Stromal cell of bone marrow (primary cell): ENCODE measurements at places on chromosomes 3 and 15.

DNA sequence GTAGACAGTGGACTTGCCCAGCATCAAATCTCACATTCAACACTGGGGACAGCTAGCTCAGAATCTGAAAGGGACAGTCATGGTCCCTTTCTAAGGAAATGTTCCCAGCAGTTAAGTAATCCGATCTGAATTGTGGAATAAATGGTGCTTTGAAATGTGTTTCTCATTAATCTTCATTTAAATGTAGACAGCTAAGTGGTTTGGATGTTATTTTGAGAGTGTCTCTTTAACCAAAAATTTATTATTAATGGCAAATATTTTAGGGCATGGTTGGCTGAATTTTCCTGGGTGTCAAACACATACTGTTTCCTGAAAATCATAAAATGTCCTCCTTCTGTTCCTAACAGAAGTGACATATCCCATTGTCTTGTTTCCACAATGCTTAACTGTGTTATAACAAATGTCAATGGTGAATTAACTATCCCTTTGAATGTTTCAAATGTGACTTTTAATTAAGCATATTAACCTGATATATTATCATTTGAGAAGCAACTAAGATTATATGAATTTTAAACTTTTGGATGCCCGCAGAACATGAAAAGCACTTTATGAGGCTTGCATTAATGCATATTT, 210.8 kb downstream of the CHST2 start:
- DNase-seq = no peak

GRCh38 chr15:37929238-37929637, 5.2 kb upstream of the TMCO5A start:
- DNase-seq = no peak

- DNase-seq = no peak
These were observed 85.7 kb downstream of the ARIH1 start for GRCh38 chr15:72559781-72560180.

GRCh38 chr15:90585863-90586262, 56.1 kb downstream of the CRTC3 start:
- no peak for DNase-seq

- DNase-seq = no peak
These were observed 95.3 kb upstream of the OXTR start for GRCh38 chr3:8864402-8865350.

DNA sequence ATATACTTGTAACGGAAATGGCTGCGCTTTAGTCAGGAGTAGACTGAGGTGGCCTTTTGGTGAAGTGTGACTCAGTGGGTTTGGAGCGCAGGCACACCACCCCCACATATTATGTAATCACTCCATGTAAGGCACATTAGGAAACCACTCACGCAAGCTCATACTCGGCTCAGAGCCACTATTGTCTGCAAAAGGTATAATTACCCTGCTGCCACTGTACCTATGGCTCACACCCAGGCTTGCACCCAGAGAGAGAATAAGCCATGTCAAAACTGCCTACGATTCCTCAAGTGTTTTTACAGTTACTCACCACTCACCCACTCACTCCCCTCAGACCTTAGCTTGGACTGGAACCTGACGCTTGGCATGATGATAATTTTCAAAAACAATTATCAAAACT, 611.9 kb upstream of the CCDC54 start:
- peak; percentile 67 for DNase-seq

DNA sequence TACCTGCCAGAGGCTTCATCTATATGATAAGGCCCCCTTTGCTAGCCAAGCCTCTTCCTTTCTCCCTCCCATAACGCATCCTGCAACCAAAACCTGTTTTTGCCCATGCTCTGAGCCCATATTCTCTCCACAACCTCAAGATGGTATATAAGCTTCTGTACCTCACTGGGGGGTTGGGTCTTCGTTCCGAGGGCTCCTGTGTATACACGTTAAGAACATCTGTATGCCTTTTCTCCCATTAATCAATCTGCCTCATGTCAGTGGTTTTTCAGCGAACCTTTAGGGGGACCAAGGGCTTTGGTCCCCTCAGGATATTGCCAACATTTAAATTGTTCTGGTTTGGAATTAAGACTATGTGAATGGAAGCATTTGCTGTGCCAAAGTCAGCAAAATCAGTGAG, 168.0 kb downstream of the PEX5L start:
- DNase-seq = no peak

- no peak for DNase-seq
These were observed at the start of gene GJD2 for GRCh38 chr15:34754674-34755418. GJD2 (minus strand) TSS chr15:34754998; CDS start chr15:34754488, 510 bp downstream.

- DNase-seq = no peak
These were observed 26.2 kb downstream of the RBP2 start for GRCh38 chr3:139450159-139450558.

- DNase-seq = no peak
These were observed 6.9 kb downstream of the AADACL2 start for GRCh38 chr3:151740581-151740980.

GRCh38 chr3:23183731-23184130, 19.4 kb upstream of the UBE2E2 start:
- DNase-seq = peak; percentile 40

- no peak for DNase-seq
These were observed 1.3 kb downstream of the ZNF445 start for GRCh38 chr3:44476181-44476611.

DNA sequence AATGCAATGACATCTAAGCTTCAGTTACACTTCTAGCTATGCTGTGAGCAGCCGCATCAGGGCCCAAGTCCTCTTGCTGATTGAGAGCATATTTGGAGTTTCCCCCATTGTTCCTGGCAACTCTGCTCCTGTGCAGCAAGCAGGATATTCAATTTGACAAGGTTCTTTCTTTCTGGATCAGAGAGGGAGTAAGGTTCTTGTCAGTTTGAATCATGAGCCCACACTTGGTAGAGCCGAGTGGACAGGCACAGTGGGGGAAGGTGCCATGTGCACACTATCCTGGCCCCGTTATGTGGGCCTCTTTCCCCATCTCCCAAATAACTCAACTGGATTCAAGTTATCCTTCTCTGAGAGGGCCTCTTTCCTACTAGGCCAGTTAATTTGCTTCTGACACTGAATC, 385.4 kb downstream of the ZIC1 start:
- no peak for DNase-seq

DNA sequence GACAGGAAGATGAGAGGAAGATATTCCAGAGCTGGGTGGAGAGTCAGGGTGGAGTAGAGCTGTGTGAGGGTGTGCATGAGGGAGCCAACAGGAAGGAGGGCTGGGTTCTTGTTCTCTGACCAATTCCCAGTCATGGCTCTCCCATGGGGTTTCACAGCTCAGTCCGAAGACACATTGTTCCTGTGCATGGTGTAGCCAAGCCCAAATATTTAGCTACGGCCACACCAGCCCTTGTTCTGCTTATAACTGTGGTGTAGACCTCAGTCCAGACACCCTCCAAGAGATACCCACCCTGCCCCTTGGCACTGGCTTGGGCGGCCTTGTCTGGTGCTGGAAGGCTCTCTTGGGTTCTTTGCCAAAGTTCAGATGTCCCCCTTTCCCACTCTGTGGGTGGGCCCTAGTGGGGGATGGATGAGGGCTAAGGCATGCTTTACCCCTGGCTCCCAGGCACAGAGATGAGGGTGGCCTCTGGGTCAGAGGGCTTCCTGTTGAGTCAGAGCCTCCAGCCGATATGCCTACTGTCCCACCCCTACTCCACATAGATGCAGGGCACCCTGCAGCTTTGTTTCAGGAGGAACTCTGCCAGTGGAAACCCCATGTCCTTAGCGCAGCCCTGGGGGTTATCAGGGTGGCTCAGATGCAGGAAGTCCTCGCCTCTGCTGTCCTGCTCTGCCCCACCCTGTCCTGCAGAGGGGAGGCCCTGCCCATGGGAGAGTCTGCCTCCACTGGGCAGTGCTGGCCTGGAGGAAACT, 271.2 kb upstream of the CTDSPL start:
- no peak for DNase-seq

DNA sequence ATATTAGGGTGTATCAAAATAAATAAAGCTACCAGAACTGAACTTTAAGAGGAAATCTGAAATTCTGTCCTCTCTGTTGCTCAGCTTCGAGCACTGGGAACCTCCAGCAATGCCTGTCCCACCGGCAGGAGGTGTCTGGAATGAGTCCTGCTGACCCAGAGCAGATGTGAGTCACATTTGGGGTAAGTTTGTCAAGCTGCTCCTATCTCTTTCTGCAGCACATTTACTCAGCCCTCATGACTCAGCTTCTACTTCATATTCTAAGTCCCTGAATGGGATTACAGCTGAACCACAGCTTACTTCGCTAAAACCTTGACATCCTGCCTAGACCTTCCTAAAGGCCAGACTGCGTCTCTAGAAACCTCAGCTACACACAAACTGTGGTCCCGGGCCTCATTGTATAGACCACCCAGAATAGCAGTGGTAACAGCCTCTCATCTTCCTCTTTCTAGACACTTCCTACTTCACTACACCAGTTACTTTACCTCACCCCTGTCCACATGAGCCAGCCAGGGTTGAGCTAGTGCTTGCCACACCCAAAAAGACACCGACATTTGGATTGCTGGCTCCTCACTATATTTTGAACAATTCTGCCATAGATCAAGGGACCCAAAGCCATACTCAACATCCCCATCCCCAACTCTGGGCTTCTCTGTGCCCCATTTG, 109.6 kb upstream of the TMCO5A start:
- peak; percentile 86 for DNase-seq

- DNase-seq = no peak
These were observed 4.8 kb downstream of the CX3CR1 start for GRCh38 chr3:39275052-39275451.
